T-helper 2 cell (primary cell): ENCODE measurements at places on chromosomes 4 and X.

GRCh38 chrX:7134981-7135380 lies 12.5 kb upstream of the STS start:
- no peak for DNase-seq

DNA sequence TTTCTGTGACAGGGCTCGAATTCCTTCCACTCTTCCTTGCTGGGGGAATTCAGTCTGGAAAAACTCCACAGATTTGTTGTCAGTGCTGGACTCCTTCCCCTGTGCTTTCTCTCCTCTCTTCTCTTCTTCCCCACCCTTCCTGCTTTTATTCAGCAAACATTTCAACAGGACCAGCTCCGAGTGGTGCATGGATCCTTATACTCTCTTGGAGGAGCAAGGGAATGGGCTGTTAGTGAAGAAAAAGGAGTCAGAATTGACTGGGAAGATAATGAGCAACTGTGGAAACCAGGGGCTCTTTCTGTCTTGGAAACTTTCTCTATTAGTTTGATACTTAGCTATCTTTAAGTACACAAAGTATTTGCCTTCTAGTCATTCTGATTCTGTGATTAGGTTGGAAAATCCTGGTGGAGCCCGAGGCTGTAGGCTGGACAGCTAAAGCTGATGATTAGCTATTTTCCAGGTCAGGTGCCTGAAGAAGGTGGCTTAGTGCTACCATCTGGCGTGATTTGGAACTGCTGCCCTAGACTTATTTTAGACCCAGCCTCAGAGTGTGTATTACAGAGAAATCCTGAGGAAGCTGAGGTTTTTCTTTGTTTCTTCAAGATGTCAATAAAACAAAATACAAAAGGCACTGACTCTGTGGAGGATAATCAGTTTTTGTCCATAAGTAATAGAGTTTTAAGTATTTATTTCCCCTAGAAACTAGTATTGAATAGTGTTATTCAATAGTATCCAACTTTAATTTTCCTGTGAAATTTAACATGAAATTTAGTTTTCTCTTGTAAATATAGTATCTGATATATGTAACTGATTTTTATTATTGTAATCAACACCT lies 38.4 kb downstream of the NAP1L5 start:
- no peak for DNase-seq

DNA sequence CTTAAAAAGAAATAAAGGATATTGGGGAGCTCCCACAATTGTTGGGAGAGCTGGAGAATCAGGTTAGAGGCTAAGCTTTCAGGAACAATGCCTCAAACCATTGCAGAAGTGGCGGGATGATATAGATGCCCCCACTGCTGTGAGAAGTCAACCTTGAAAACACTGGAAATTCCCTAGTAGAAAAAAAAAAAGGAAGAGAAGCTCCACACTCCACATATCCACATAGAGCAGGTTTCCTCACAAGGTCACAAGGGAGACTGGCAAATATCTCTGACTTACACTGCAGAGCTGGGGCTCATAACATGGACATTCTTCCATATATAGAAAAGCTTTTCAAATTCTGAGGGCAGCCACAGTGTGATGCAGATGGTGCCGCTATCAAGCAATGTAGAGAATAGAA lies 22.7 kb upstream of the OGT start:
- DNase-seq, result no peak

GRCh38 chrX:361231-362145 lies 25.2 kb downstream of the PPP2R3B start:
- no peak for DNase-seq

DNA sequence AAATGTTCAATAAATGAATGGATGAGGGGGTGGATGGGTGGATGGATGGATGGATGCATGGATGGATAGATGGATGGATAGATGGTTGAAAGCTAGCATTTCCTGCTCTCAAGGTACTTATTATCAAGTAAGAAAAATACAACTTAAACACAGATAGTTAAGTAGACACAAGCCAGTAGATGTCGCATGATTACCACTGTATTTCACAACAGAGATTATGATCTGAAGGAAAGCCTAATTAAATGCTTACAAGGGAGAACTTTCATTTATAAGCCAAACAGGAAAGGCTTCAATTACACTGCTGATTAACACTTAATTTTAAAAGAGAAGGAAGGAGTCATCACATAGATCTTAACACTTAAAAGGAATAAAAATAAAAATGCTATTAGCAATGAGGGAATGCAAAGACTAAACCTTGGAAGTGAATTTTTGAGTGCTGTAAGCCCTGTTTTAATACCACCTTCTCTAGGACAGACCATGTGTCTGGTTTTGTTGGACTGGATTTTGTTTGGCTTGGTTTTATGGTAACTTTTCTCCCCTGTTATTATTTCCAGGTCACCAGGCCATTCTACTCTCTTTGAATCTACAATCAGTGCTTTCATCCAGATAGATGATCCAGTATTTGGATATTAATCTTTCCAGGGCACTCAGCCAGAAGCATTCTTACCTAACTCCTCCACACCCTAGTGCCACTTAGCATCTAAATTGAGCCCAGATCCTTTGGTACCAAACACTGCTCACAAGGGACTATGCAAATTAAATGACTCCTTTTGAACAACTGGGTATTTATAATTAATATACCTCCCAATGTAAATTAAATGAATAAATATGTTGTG lies 75.5 kb upstream of the SLC39A8 start:
- no peak for DNase-seq
